ENCODE measurements at places on chromosomes 5 and 9.

- no peak for DNase-seq
Measured at GRCh38 chr5:1203311-1203967, 2.0 kb downstream of the SLC6A19 start.

- DNase-seq = no peak
Measured at GRCh38 chr9:92850898-92851297, 26.9 kb downstream of the ZNF484 start.

DNA sequence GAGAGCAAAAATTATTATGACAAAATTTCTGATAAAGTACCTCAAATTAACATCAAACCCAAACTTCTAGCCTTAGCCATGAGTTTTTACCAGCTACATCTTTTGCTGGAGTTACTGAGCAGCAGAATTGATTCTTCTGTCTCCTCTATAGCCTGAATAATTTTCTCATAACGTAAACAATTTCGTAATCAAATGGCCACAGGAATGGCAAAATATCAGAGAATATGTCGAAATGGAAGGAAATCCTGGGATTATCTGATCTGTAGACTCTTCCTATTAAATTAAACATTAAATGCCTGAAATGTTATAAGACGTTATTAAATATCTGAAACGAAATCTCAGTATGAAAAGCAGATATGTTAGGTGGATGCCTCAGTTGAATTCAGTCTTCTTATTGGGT is 41.1 kb downstream of the LURAP1L start:
- no peak for DNase-seq

DNA sequence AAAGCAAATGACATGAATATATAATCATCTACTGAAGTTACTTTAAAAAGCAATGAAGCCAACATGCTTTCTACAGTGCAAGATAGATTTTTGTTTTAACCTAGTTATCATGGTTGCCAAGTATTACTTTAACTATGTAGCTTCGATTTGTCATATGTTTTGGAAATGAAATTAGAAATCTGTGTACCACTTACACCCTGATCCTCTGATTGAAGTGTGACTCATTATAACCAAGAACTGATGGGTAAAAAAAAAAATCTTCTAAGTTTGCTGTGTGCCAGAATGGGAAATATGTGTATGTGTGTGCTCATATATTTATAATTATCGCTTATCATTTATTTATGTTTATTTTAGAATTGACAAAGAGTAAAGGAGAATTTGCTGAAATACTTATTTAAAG is 9.1 kb upstream of the CDC42SE2 start:
- no peak for DNase-seq

GRCh38 chr5:112183103-112183711 is 235.9 kb downstream of the EPB41L4A start:
- DNase-seq = no peak

- no peak for DNase-seq
Measured at GRCh38 chr9:88339317-88339716, 48.9 kb upstream of the SPIN1 start.

Measured in T-helper 17 cell (primary cell).